ENCODE measurements at places on chromosomes 7 and 10. TPM values are rescaled to one million over a fixed set of nuclear protein-coding genes. Genes with fewer than 3 reads are reported as not detected.

DNA sequence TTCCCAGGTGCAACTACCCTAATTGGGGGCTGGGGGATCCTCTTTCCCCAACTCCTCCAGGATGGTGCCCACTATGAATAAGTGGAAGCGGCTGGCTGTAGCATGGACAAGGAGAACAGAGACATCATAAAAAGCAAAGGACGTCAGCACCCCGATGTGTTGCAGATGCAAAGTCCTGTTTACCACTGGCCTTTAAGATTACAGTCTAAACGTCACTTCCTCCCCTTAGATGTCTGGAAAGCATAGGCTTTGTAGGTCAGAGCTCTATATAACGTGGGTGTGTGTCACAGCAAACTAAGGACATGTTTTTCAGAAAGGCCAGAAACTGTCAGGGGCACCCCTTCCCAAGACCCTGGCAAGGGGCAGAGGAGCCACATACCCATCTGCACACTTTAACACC, 7.9 kb downstream of the COBL start:
- H3K4me1 ChIP-seq, result no peaks in the 10 kb centered on the region
- H3K27ac ChIP-seq, result no peak overlapping the region
- H3K27me3 ChIP-seq, result no peaks in the 10 kb centered on the region

GRCh38 chr10:126302476-126302756, 85.9 kb downstream of the ADAM12 start:
- DNase-seq, result no peak
- H3K36me3 ChIP-seq, result no peaks in the 10 kb centered on the region
- no peaks in the 10 kb centered on the region for H3K27me3 ChIP-seq
- H3K4me1 ChIP-seq, result no peaks in the 10 kb centered on the region
- H3K27ac ChIP-seq, result no peak overlapping the region

- no peaks in the 10 kb centered on the region for H3K27me3 ChIP-seq
- H3K4me1 ChIP-seq, result peaks cover 32% of the 10 kb centered on the region
- H3K4me3 ChIP-seq, result no peak overlapping the region
- H3K36me3 ChIP-seq, result peaks cover 42% of the 10 kb centered on the region
- no peak overlapping the region for H3K27ac ChIP-seq
- DNase-seq, result no peak
Observed at GRCh38 chr7:135200821-135201331, 10.4 kb downstream of the WDR91 start.

GRCh38 chr10:16425449-16425848, 11.4 kb upstream of the PTER start:
- H3K27me3 ChIP-seq, result no peaks in the 10 kb centered on the region
- H3K4me3 ChIP-seq, result no peak overlapping the region
- no peak for DNase-seq
- H3K27ac ChIP-seq, result no peak overlapping the region
- H3K4me1 ChIP-seq, result no peaks in the 10 kb centered on the region
- no peaks in the 10 kb centered on the region for H3K36me3 ChIP-seq

The CYP26A1 gene
- not detected for total RNA-seq

The CUZD1 gene
- 3.0 TPM for total RNA-seq

- peaks cover 37% of the 10 kb centered on the region for H3K4me1 ChIP-seq
- H3K4me3 ChIP-seq, result peak within 1 kb of the TSS; percentile 87
- H3K27ac ChIP-seq, result peak within 1 kb of the TSS; percentile 67
Observed at GRCh38 chr10:45373576-45374349, at the start of gene ALOX5. ALOX5 (plus strand) TSS chr10:45374216; CDS start chr10:45374280, 64 bp downstream.

GRCh38 chr10:51667678-51668335, 31.6 kb downstream of the CSTF2T start:
- no peak for DNase-seq
- no peak overlapping the region for H3K27ac ChIP-seq
- H3K27me3 ChIP-seq, result peaks cover 23% of the 10 kb centered on the region

The DPP6 gene
- total RNA-seq, result not detected

DNA sequence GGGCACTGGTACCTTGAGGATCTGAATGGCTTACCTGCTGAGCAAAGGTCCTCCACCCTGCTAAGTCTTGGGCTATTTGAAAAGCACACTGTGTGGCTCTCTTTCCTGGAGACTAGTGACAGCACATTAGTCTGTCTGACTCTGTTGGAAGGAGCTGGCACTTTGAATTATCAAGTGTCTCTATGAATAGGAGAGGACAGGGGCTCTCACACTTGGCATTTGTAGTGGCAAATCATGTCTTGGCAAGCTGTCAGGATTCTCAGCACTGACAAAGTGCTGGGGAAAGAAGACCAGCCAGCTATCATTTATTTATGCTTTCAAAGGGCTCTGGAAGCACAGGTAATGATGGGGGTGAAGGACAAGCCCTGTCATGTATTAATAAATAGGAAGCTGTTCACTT, 62.8 kb downstream of the MTPN start:
- H3K36me3 ChIP-seq, result peaks cover 1% of the 10 kb centered on the region
- H3K27me3 ChIP-seq, result peaks cover 5% of the 10 kb centered on the region
- no peak overlapping the region for H3K4me3 ChIP-seq
- DNase-seq, result no peak
